KBM-7 (cell line): ENCODE measurements at places on chromosomes 13 and 19.
A peak's percentile ranks its signal among the peaks of the same experiment; 100 is the strongest.

DNA sequence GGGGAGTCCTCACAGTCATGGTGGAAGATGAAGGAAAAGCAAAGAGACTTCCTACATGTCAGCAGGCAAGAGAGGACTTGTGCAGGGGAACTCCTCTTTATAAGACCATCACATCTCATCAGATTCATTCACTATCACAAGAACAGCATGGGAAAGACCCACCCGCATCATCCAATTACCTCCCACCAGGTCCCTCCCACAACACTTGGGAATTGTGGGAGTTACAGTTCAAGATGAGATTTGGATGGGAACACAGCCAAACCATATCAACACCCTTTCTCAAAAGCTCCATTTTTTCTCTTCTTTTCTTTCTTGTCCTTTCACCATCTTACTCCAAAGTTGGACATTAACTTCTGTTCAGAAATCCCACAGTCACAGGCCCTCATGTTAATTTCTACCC is 4.7 kb upstream of the LRP3 start:
- no peak for DNase-seq

DNA sequence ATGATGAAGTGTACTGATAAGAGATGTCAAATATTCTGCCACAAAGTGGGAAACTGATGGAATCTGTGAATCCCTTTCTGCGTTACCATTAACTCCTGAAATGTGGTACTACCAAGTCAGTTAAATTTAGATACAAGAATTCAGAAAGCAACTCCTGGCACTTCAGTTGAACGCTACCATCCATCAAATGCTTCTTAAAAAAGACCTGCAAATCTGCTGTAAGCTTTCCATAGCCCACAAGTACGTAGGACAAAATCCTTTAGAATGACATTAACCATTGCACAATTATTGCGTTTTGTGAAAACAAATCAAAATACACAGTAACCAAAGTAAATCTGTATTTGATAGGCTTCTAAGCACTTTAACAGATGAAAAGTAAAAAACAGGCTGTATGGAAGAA is 5.4 kb downstream of the SMAD9 start:
- DNase-seq: no peak

GRCh38 chr19:670609-671075 is 5.5 kb upstream of the FSTL3 start:
- DNase-seq: peak; percentile 24

GRCh38 chr19:17060802-17061201 is 14.4 kb downstream of the HAUS8 start:
- no peak for DNase-seq

GRCh38 chr19:3404324-3405260 is 38.2 kb downstream of the NFIC start:
- no peak for DNase-seq

- no peak for DNase-seq
These were observed 8.8 kb downstream of the ZNF211 start for GRCh38 chr19:57641715-57642234.

GRCh38 chr13:50161052-50161451 is 145.8 kb downstream of the KCNRG start:
- no peak for DNase-seq

- no peak for DNase-seq
These were observed 664 bp downstream of the MAST3 start for GRCh38 chr19:18097993-18098890.

DNA sequence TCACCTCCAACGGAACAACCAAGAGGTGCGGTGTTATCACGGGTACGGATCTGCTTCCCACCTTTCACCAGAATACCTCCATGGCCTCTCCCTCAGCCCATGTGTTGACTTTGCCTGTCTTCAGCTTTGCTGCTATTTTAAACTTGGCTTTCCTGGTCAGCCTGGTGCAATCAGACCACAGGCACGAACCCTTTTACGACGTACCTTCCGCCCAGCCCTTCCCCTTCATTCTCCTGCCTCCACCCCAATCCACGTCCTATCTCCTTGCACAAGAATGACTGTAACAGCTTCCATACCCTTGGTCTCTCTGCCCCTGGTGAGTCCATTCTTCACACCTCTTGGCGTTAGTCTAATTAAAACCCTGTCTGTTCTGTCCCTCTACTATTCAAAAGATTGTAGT is 431.7 kb downstream of the EFNB2 start:
- no peak for DNase-seq

DNA sequence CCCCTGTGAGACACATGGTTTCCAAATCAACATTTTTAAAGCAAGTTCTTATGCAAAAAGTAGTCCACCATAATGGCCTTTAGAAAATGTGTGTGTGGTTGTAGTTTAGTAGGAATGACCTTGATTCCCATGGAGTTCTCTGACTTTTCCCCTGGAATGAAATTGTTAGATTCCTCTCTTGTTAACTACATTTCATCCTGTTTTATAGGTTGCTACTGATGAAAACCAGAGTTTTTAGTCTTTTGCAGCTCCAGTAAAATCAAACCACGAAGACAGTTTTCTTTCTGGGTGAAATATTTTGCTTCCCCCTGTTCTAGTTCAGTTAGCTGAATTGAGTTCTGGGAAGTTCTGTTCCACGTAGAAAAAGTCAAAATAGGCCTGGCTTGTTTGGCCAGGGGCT is 107.7 kb downstream of the RAB20 start:
- DNase-seq: no peak

- no peak for DNase-seq
These were observed 9.1 kb downstream of the SOX21 start for GRCh38 chr13:94703271-94703670.
